ENCODE measurements at places on chromosomes 4 and X.

DNA sequence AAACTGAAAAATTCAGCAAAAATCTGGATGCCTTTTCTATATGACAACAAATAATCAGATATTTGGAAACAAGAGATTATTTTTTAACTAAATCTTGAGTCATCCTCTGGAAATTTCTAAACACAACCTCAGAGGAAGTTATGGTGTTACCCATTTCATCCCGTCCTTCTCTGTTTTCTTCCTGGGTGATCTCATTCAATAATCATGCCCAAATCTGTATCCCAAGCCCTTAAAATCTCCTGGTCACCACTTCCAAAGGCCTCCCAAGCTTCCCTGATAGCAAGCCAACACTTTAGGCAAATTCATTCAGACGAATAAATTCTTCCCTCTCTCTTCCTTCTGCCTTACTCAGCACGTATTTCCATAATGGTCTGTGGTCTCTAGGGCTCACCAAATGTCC is 9.7 kb upstream of the SORCS2 start:
- no peak for DNase-seq

GRCh38 chr4:53476232-53477037 is 99.0 kb downstream of the FIP1L1 start:
- no peak for DNase-seq

DNA sequence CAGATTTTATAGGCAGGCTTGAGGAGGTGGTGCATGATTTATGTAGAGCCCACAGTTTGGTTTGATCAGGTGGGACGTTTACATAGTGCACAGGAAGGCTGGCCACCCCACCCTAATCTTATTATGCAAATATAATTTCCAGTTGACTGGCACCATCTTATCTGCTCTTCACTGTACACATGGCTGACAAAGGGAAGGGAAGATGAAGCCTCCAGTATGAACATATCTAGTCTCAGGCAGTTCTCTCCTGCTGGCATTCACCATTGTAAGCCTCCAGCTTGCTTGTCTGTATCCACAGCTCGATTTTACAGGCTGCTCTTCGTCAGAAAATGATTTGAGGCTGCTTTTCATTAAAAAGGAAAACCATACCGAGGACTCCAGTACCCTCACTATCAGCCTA is 278.3 kb downstream of the TECRL start:
- DNase-seq = no peak

DNA sequence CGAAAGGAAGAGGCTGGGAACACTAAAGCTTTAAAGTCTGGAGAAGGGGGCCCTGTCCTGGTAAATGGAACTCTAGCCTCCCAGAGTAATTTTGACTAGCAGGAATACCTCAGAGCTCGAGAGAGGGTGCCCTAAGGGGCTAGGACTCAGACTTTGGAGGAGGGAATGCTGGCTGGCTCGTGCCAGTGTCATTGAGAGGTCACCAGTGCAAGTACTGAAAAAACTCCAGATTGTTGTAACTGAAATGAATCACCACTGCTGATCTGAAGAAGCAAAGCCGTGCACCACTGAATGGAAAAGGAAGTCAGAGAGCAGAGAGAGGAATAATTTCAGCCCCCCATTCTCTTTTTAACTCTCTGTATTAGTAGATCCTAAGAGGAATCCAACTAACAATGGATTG is 690.2 kb downstream of the FAT4 start:
- DNase-seq = no peak

DNA sequence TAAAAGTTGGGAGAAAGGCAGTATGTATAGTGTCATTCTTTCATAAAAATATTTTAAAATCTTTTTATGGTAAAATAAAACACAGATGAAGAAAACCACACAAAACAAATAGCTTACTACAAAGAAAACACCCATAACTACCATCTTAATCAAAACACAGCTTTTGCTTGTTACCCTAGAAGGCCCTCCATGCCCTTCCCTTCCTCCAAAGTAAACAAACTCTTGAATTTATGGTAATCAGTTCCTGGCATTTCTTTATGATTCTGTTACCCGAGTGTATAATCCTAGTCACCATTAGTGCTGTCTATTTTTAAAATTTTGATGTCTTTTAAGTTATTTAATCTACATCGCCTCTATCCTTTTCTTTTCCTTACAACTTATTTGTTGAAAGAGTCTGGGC is 170.9 kb downstream of the APBB2 start:
- no peak for DNase-seq

DNA sequence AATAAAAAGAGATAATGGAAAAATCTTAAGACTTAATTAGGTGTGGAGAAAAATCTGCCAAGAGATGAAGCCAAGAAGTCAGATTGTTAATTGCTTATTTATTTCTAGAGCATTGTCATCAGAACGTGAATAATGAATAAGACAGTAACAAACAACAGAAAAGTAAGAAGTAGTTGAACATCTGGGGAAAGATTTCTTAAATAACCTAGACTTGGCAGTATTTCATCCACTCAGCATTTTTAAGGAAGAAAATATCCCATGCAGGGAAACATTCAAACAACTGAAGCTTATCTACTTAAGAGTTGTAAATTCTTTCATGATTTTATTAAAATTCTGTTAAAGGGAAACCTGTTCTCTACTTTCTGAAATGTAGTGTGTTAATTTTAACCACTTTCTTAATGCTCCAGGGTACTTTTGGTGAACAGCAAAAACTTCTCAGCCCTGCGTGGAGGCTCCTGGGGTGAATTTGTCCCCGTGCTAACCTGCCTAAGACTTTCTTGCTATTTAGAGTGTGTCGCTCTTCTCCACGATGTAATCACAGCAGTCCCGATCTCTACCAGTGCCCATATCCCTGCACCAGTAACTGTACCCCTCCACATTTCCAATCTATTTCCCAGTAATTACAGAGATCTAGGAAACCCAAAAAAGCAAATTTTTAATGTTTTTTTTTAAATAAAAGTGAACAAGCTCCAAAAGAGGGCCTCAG is 124.6 kb downstream of the CORIN start:
- no peak for DNase-seq

- DNase-seq = no peak
Measured at GRCh38 chrX:153340111-153340510, 6.2 kb downstream of the ZNF275 start.

GRCh38 chrX:35890699-35891098 is 28.8 kb upstream of the CFAP47 start:
- no peak for DNase-seq

Measured in NCI-H187 (cell line).